ENCODE measurements at places on chromosomes 1 and 21.

DNA sequence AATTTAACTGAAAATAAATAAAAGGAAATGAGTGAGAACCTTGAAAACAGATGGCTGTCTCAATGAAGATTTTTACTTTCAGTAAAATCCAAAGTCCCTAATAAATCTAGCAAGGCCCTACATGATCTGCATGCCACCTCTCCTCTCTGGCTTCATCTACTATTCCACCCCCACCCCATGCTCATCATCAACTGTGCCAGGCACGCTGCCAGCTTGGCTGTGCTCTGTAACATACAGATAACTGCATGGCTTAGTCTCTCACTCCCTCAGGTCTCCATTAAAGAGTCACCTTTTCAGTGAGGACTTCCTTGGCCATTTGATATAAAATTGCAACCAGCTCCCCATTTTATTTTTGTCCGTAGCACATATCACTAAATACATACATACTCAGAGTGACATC, 26.7 kb downstream of the RGSL1 start:
- no peak for DNase-seq

- no peak for DNase-seq
Observed at GRCh38 chr1:94672001-94672400, 130.4 kb upstream of the F3 start.

DNA sequence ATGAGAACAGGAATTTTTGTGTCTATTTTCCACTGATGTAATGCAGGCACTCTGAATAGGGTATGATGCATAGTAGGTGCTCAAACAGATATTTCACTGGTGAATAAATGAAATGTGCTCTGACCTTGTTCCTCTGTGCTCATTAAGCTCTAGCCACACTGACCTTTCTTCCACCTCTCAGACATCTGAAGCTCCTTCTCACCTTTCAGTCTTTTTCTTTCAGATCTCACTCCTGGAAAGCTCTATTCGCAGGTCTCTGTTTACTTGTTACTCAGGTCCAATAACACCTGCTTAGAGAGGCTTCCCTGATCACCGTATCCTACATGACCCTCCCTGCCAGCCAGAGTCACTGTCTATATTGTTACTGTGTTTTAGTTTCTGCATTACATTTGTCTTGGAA, 59.2 kb upstream of the IVNS1ABP start:
- no peak for DNase-seq

GRCh38 chr1:47514229-47514628, 76.4 kb downstream of the FOXD2 start:
- no peak for DNase-seq

GRCh38 chr1:202199040-202199889, 5.7 kb downstream of the LGR6 start:
- DNase-seq = no peak

GRCh38 chr1:41664861-41665640, 180.6 kb upstream of the EDN2 start:
- no peak for DNase-seq

- DNase-seq = no peak
Observed at GRCh38 chr1:211334986-211335385, 8.4 kb downstream of the TRAF5 start.

GRCh38 chr1:102546251-102546650, 549.5 kb upstream of the OLFM3 start:
- no peak for DNase-seq

GRCh38 chr1:50976111-50976889, 6.3 kb downstream of the CDKN2C start:
- no peak for DNase-seq
